ENCODE measurements at places on chromosomes 13 and 19.
A peak's percentile ranks its signal among the peaks of the same experiment; 100 is the strongest.

- no peak for DNase-seq
Observed at GRCh38 chr19:55472463-55472862, 4.0 kb upstream of the ZNF628 start.

DNA sequence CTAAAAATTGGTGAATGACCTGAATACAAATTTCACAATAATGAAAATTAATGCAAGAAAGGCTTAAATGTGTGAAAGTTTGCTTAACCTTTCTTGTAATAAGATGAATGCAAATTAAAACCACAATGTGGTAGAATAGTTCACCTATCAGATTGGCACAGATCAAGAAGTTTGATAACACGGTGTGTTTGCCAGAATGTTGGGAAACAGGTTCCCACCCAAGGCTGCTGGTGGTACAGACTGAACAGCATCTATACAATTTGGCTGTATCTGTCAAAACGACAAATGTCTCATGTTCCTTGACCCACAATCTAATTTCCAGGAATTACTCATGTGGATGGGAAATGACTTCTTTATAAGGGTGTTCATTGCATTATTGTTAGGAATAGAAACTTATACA is 8.6 kb upstream of the IRS2 start:
- DNase-seq = no peak

DNA sequence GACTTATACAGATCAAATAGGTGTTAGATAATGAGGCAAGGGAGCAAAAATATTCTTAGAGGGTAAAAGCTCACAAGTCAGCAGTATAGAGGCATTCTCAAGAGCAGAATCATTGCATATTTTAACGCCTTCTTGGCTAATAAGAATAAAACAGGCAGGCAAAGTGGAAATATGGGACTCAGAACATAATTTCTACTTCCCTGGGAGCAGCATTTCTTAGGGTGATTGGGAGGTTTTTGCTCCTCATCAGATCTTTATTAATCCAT is 39.6 kb downstream of the LHFPL6 start:
- no peak for DNase-seq

GRCh38 chr13:49220856-49221589 is 885 bp downstream of the MLNR start:
- no peak for DNase-seq

GRCh38 chr19:28516415-28516872 is 696.5 kb downstream of the UQCRFS1 start:
- no peak for DNase-seq

GRCh38 chr13:26872525-26873385 is 112.2 kb upstream of the GPR12 start:
- DNase-seq = peak; percentile 36

DNA sequence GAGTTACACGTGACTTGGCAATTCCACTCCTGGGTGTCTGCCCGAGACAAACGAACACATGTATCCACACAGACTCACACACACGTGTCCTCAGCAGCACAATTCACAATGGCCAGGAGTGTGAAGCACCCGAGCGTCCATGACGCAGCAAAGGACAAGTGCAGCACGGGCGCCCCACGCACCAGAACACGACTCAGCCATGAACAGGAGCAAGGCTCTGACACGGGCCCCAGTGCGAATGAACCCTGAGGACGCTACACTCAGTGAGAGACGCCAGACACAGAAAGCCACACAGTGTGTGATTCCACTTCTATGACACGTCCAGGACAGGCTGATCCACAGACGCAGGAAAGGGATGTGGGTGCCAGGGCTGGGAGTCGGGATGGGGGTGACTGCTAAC is 36.4 kb downstream of the PIP5K1C start:
- no peak for DNase-seq

- peak; percentile 54 for DNase-seq
Observed at GRCh38 chr13:75347925-75348324, 134.0 kb downstream of the TBC1D4 start.

GRCh38 chr13:113861433-113862030 is 2.3 kb downstream of the GAS6 start:
- no peak for DNase-seq

DNA sequence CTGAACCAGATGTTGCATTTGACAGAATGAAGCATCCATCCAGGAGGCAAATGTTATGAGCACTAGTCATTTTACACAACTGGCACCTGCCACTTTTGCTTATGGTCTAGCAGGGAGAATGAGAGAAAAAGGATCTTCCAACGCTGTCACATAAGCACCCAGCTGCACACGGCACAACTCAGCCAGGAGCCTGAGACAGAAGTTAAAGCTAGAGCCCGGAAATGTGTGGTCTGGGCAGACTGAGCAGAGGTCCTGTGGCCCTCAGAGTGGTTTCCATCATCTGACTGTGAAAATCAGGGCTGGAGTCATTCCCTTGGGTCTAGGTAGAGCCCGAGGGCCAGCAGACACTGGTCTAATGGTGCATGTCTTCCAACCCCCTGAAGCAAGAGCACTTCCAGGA is 78.4 kb upstream of the XPO4 start:
- DNase-seq = no peak

DNA sequence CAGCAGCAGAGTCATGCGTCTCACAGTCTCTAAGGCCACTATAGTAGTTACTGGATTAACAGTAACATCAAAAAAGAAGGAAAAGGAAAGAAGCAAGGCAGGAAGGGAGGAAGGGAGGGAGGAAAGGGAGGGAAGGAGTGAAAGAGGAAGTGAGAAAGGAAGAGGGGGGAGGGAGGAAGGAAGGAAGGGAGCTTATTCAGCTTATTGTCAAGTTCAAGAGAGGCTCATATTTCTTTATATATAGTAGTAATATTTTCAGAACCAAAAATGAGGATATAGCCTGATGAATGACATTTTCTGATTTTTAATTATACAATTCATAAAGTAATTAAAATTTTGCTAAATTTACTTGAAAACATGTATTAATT is 17.7 kb upstream of the RUBCNL start:
- no peak for DNase-seq

GRCh38 chr13:100633461-100633860 is 41.1 kb downstream of the TMTC4 start:
- no peak for DNase-seq

GRCh38 chr19:33464733-33465115 is 56.9 kb downstream of the PEPD start:
- no peak for DNase-seq

- no peak for DNase-seq
Observed at GRCh38 chr19:16068696-16069259, 7.5 kb upstream of the TPM4 start.

DNA sequence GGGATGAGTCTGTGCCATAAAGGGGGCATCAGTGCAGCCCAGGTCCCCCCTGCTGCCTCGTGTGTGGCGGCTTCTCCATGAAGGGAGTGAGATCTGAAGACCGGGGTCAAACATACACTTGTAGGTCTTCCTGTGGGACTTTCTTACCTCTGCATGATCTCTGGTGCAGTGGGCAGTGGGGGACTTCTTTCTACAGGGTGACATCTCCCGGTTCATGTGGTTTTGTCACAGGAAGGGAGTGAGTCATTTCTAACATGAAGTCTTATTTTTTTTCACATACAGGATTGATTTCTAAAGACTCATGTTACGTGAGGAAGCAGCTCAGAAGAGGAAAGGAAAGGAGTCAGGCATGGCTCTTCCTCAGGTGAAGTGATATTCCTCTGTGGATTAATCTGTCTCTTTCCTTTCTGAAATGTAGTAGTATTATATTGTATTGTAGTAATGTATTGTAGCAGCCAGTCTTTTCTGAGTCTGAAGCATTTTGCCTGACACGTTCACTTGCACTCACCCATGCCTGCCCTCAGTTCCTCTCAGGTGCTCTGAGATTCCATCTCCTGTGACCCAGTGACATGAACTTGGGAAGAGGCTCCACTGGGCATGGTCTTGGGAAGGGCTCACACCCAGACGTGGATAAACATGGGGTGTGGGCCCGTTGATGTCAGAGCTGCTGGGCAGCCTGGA is 15.7 kb downstream of the ZNF808 start:
- DNase-seq = no peak

- DNase-seq = no peak
Observed at GRCh38 chr19:6095760-6096159, 14.5 kb downstream of the RFX2 start.

DNA sequence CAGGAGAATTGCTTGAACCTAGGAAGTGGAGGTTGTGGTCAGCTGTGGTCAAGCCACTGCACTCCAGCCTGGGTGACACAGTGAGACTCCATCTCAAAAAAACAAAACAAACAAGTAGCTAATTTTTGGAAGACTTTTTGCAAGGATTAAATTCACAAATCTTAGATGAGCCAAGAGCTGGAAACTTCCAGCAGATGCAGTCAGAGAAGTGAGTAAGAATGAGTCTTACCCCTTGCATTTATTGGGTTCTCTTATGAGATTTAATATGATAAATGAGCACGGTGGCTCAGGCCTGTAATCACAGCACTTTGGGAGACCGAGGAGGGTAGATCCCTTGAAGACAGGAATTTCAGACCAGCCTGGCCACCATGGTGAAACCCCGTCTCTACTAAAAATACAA is 44.9 kb upstream of the NBEA start:
- DNase-seq = no peak

DNA sequence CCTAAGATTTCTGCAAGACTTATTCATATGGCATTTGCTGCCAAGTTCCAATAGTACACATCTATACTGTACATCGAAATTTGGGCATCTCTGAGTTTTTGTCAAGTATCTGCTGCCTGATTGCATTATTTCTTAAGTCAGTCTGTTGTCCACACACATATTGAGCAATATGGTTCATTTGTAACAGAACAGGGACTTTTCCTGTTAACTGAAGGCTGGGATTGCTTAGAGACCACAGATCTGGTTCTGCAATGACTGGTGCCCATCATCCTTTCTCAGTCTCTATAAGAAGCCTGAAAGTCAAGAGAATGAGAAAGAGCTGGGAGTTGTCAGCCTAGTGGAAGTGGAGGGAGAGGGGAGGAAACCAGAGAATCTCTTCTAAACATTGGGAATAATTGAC is 22.5 kb upstream of the MYCBP2 start:
- DNase-seq = no peak

- no peak for DNase-seq
Observed at GRCh38 chr13:40031031-40031430, 375.6 kb downstream of the COG6 start.

GRCh38 chr13:20411638-20412342 is 113.9 kb downstream of the CRYL1 start:
- no peak for DNase-seq

GRCh38 chr13:112725346-112726015 is 35.6 kb downstream of the ATP11A start:
- DNase-seq = no peak

GRCh38 chr19:1097810-1098176 is 2.6 kb upstream of the POLR2E start:
- DNase-seq = peak; percentile 68

DNA sequence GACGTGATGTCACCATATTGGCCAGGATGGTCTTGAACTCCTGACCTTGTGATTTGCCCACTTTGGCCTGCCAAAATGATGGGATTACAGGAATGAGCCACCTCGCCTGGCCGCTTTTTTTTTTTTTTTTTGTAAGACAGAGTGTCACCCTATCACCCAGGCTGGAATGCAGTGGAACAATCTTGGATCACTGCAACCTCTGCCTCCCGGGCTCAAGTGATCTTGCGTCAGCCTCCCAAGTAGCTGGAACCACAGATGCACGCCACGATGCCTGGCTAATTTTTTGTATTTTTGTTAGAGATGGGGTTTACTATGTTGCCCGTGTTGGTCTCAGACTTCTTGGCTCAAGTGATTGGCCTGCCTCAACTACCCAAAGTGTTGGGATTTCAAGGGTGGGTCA is 28.9 kb upstream of the ZNF808 start:
- DNase-seq = no peak

- no peak for DNase-seq
Observed at GRCh38 chr19:29375429-29376119, 150.2 kb upstream of the VSTM2B start.

DNA sequence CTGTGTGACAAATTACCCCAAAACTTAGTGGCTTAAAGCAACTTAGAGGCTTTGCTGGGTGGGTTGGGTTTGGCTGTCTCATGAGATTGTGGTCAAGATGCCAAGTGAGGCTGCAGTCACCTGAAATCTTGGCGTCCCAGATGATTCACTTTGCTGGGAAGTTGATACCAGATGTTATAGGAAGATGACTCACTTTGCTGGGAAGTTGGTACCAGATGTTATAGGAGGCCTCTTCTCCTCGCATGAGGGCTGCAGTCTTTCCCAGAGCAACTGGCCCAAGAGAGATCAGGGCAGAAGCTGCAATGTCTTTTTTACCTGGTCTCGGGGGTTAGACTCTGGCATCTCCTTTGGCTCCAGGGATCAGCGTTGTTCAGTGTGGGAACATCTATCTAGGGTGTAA is 16.8 kb downstream of the TEX29 start:
- no peak for DNase-seq

DNA sequence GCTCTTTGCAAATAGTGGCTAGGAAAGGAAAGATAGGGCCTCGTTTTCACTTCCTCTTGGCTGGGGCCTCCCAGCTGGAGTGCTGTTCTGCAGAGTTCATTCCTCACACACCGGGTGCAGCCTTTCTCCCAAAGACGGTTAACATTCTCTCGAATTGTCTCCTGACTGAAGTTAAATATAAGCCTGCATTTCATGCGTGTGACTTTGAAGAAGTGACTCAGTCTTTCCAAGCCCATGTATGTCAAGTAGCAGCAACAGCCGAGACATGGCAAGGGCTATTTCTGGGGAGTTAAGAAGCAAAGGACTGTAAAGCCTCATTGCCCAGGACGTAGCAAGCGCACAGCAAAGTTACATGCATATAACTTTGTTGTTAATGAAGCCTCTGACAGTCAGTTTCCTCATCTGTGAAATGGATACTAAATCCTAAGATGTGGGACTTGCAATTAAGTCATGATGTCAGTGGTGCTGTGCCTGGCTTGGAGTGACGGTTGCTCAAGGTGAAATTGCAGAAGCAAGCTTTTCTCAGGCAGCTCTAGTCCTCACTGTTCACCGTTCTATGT is 502.4 kb downstream of the MYO16 start:
- no peak for DNase-seq

DNA sequence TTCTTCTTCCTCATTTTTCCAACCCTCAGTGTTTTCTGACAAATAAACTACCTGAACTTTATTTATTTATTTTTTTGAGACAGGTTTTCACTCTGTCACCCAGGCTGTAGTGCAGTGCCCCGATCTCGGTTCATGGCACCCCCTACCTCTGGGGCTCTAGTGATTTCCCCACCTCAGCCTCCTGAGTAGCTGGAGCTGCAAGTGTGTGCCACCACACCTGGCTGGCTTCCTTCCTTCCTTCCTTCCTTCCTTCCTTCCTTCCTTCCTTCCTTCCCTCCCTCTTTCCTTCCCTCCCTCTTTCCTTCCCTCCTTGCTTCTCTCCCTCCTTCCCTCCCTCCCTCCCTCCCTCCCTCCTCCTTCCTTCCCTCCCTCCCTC is 32.3 kb downstream of the KCTD4 start:
- no peak for DNase-seq
